ENCODE measurements at places on chromosomes 2 and 18.

DNA sequence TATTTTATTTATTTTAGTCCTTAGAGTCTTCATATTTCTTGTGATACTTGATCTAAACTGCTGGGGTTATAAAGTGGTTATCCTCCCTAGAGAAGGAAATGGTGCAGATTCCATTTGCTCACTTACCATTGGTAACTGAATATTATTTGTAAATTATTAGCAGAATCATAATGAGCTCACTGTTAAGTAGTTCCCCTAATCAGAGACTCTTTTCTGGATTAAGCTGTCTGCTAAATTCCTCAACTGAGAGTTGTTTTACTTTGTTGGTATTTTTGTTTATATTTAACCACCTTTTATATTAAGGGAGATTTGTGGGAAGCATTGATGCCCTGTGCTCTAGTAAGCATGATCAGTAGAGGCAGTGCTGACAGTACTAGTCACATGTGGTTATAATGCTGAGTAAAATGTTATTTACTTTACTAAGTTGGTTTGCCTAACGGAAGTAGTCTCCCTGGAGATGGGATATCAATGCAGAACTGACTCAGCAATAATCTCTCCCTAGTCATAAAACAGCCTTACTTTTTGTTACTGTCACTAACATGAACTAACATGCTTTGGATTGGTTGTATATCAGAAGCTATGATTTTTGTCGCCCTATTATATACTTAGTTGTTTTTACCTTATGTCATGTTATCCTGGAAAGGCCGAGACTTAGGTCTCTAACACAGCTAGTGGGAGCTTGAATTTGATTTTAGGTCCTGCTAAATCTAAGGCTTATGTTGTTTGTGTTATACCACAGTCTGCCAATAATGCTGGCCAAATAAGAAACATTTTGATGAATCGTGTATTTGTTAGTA, 166.7 kb downstream of the MCFD2 start:
- DNase-seq: peak; percentile 9

DNA sequence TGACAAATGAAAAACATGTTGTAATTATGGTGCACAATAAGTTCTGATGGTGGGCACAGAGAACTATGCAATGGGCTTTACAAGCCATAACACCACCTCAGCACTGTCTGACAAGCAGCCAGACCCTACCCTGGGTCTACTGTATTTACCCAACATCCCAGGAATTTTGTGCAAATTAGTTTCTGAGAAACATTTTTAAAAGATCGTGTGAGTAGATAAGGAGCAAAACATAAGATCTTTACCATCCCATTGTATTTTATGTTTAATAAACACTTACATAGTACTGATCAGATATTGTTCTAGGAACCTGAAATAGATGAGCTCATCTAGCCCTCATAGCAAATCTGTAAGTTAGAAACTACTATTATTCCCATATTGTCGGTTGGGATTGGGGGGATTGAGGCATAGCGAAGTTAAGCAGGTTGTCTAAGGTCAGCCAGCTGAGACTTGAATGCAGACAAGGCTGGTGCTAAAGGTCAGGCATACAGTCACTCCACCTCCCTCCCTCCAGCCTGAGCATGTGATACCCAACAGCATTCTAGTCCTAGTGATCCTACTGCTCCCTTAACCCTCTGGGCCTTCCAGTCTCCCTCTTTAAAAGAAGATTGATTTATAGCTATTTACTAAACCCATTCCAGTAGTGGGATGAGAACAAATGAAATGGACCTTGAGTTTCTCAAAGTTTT, 67.4 kb upstream of the STAM2 start:
- DNase-seq: no peak

- DNase-seq: no peak
These were observed 92.1 kb downstream of the ACKR3 start for GRCh38 chr2:236661762-236662110.

DNA sequence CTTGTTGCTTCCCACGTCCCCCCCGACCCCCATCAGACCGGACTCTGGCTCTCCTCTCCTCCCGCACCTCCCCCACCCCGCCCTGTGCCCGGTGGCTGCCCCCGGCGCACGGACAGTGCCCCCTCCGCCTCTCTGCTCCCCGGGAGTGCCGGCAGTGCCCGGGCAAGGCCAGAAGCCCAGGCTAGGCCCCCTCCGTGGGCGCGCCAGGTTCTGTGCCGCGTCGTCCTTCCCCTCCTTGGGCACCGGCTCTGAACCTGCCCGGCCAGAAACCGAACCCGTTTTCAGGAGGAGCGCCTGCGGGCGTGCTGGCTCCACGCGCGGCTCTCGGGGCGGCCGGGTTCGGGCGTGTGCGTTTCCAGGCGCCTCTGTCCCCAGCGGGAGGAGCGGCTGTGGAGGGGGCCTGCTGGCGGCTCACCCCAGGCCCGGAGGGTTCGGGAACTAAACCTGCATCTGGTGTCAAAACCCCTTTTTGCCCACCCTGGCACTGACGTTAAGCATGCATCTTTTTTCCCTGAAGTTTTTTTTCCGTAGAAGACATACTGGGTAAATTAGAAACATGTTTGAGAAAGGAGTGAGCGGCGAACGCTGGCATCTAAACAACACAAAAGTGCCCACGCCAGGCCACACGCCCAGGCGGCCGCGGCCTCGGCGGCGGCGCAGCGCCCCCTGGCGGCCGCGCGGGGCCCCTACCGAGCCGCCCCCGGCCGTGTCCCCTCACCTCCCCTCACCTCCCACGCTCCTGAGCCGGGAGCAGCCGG, 123.9 kb upstream of the SLC1A4 start:
- peak; percentile 67 for DNase-seq

DNA sequence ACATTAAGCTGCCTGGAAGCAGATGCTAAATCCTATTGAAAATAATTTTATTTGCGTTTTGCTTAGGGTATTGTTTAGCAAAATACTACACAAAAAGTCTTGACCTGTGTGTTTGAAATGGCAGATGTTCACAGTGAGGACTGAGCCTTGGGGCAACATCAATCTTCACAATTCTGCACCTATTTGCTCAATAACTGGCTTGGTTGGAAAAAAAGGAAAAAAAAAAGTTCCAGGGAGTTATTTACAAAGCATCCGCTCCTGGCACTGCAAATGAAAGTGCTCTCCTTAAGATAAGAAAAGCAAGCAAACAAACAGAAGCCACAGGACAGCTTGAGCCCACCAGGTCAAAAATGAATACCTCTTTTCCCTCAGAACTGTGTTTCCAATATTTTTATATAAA, 77.7 kb downstream of the MAP2 start:
- DNase-seq: peak; percentile 91

GRCh38 chr2:33188799-33189198, 242.0 kb downstream of the LTBP1 start:
- no peak for DNase-seq

GRCh38 chr2:204000446-204000845, 63.9 kb downstream of the ICOS start:
- no peak for DNase-seq

DNA sequence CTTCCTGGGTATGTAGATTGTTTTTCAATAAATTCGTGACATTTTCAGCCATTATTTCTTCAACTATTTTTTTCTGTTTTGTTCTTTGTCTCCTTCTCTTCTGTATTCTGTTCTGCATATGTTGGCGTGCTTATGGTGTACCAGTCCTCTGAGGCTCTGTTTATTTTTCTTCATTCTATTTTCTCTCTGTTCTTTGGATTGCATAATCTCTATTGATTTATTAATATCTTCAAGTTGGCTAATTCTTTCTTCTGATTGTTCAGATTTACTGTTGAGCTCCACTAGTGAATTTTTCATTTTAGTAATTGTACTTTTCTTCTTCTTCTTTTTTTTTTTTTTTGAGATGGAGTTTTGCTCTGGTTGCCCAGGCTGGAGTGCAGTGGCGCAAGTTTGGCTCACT, 9.9 kb downstream of the GNLY start:
- DNase-seq: no peak

GRCh38 chr18:54647176-54647575, 56.1 kb downstream of the DYNAP start:
- DNase-seq: peak; percentile 31

DNA sequence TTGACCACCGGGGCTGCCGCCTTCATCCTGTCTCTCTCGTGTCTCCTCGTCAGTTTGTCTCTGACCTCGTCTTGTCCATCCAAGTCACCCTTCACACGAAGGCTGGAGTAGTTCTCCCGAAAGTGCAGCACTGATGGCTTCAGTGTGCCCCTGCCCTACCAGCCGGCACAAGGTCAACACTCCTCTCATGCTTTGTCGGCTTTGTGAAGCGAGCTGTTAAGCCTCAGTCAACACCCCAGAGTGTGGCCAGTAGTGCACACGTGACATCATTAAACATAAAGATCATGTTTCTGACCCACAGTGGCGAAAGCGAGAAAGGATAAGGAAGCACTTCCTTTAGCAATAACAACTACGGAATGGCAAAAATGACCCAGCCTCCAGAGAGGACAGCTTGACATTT, 23.2 kb downstream of the ACKR3 start:
- DNase-seq: no peak

Measured in NCI-H146 (cell line).